ENCODE measurements at places on chromosomes 12 and 14.
A peak's percentile ranks its signal among the peaks of the same experiment; 100 is the strongest.

DNA sequence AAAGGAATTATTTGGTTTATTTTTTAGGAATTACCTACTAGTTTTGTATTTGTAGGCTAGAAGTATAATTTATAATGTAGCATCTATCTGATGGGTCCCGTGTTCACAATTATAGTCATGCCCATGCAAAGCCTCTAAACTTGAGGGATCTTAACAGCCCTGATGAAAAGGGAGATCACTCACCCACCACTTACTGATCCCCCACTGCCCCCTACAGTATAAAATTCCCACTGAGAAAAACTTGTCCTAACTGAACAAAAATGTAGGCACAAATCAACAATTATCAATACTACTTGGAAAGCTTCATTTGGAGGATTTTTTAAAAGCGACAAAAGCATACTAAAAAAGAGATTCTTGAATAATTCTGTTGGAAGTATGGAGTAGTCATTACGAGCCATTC lies 21.0 kb downstream of the WIF1 start:
- DNase-seq: no peak

DNA sequence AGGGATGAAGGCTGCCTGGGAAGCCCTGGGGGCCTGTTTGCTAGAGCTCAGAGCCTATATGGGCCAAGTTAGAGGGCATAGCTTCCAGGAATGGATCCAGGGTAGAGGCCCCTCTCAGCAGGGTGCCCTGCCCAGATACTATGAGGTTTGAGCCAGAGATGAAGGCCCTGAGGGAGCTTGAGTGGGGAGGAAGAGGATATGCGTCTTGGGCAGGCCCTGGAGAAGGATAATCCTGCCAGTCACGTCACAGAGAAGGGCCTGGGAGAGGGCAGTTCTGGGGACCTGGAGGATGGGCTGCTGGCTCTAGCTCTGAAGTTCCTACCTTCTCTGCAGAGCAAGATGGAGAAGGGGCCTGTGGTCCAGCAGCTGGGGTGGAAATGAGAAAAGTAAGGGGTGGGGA lies 5.9 kb upstream of the CACNB3 start:
- no peak for DNase-seq

DNA sequence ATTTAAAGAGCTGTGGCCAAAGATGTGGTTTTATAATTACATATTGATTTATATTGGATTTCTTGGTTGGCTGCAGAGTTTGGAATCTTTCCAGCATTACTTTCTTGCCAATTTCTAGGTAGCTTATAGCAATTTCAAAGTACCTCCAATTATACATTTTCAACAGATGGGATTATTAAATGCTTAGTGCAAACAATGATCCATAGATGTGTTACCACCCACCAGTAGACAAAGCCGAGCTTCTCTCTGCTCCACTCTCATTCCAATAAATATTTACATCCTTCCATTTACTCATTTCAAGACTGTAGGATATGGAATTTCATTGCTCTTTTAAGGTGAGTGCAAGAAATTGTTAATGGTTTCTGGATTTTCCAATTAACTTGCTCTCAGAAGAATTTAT lies 21.6 kb upstream of the TMCC3 start:
- DNase-seq: no peak

DNA sequence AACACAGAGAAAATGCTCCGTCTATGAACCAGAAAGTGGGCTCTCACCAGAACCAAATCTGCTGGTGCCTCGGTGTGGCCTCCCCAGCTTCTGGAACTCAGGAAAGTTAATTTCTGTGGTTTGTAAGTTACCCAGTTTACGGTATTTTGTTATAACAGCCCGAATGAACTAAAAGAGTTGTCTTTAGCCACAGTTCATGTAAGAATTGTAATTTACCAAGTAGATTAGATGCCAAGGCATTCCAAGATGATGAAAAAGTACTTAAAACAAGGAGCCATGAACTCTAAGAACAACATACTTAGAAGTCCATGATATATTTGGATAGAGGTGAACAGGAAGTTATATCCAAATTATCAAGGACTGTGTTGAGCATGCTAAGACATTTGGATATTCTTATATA lies 259.9 kb upstream of the GARIN6 start:
- no peak for DNase-seq

GRCh38 chr12:124611559-124612409 lies 44.4 kb upstream of the NCOR2 start:
- no peak for DNase-seq

- peak; percentile 81 for DNase-seq
Measured at GRCh38 chr12:7129872-7130691, at the start of gene CLSTN3. Gene CLSTN3, plus strand, starts transcription at chr12:7130371. Its CDS starts 278 bp downstream, at chr12:7130649.

All from DND-41 (cell line).